ENCODE measurements at places on chromosomes 11 and 22.

GRCh38 chr11:117868815-117869561 is 7.5 kb downstream of the FXYD6 start:
- DNase-seq = no peak

DNA sequence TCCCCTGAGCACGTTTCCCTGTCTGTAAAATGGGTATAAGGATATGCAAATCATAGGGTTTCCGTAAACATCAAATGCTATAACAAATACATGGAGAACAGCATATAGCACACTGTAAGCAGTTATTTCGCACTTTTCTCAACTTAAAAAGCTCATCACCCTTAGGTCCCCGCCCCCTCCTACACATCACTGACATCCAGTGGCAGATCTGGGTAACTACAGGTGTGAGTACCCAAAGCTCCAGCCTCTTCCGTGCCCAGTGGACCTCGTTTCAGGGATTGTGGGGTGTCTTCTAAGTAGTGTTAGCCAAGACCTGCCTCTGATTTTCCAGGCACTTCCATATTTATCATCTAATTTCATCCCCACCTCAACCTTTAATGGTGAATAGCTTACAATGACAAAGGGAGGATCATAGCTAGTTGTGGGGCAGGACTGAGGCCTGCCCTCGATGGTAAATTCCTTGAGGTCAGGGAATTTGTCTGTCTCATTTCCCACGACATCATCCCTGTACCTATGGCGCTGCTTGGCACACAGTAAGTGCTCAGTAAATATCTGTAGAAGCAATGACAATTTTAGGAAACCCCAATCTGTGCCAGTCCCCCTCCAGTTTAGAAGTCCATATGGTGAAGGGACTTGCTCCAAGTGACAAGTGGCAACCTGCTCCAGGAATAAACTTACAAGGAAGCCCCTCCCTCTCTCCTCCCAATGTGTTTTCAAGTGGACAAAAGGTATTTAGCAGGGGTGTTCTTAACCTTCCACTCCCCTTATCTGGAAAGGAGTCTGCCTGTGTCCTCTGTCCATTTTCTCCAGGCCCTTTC is 340.5 kb downstream of the TENM4 start:
- DNase-seq = no peak

- DNase-seq = no peak
Measured at GRCh38 chr11:8293171-8293570, 29.5 kb upstream of the LMO1 start.

GRCh38 chr11:17734418-17734911 is at the start of gene KCNC1:
Gene KCNC1, plus strand, starts transcription at chr11:17734781. Its CDS starts 1,222 bp downstream, at chr11:17736003.
- DNase-seq = peak; percentile 45

DNA sequence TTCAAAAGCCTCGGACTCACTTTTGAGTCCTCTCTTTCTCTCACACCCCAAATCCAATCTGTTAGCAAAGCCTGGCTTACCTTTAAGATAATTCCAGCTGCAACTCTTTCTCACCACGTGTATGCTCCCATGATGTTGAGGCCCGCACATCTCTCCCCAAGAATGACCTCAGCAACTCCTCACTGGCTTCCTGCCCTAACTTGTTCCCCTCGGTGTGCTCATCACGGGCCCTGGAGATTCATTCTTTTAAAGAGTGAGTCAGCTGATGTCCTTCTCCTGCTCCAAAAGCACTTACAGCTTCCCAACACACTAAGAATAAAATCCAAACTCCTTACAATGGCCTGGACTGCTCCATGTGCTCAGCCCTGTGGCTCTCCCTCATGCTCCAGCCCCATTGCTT is 1041.3 kb downstream of the OPCML start:
- no peak for DNase-seq

DNA sequence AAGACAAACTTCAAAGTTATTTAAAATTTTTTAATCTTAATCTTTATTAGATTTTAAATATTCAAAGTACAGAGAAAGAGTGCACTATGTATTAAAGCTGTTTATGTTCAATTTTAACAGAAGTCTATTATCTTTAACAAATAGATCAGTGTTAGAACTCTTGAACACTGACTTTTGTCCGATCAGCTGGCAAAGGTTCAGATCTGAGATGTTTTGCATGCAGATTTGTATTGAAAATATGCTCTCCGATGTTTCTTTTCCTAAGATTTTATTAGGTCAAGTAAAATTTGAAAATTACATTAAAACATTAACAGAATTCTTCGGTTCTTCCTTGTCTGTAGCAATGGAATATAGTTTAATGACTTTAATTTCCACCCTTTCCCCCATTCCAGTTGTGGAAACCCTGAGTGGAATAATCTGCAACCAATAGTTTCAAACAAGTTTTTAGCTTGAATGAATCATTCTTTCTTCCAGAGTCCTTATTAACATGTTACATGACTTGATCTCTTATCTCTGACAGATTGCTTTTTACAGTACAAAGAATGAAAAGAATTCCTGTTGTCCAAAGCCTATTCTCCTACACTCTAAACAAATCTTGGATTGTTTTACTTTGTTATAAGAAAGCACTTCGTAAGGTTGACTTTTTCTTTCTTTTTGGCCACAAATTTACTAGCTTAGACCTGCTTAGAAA is 11.4 kb upstream of the TCP11L1 start:
- no peak for DNase-seq

DNA sequence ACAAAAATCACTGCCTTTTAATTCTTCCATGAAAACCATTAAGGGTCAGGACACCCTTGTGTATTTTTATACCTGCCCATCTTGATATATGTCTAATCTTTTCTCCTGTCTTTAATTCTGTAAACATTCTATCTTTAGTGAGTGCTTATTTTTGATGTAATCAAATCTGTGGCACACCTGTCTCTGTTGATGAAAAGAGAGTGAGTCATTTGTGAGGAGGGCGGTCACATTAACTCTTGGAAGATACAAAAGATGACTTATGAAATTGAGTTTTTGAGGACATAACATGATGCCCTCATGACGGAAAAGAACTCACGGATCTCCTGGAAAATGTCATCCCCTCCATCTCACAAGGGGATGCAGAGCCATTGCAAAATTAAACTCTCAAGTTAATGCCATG is 206.5 kb upstream of the PGR start:
- no peak for DNase-seq

DNA sequence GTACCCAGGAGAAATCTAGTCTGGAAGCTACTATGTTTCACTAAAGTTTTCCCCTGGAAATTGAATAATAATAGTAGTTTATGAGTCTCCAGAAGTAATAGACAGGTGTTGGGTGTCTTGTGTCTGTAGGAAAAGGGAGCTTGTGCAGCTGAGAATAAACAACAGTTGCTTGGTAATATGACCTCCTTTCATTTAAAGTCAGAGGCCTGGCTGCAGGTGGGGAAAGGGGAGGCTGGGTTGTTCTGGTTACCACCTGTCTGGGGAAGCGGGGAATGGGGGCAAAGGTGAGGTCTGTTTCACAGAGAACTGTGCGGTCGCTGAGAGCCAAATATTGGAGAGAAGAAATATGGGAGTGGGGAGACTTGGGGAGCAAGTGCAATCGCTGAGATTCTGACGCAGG is 3.3 kb upstream of the GRAMD1B start:
- DNase-seq = peak; percentile 37

GRCh38 chr11:33160136-33160535 is 1.1 kb downstream of the CSTF3 start:
- peak; percentile 23 for DNase-seq
